Stimulated activated CD4-positive, alpha-beta T cell treated with anti-CD3 and anti-CD28 coated beads, Interleukin-12 subunit alpha, Interleukin-12 subunit beta, amount 100 ng/mL, for 48 hours (primary cell): ENCODE measurements at places on chromosomes 6 and 20.

DNA sequence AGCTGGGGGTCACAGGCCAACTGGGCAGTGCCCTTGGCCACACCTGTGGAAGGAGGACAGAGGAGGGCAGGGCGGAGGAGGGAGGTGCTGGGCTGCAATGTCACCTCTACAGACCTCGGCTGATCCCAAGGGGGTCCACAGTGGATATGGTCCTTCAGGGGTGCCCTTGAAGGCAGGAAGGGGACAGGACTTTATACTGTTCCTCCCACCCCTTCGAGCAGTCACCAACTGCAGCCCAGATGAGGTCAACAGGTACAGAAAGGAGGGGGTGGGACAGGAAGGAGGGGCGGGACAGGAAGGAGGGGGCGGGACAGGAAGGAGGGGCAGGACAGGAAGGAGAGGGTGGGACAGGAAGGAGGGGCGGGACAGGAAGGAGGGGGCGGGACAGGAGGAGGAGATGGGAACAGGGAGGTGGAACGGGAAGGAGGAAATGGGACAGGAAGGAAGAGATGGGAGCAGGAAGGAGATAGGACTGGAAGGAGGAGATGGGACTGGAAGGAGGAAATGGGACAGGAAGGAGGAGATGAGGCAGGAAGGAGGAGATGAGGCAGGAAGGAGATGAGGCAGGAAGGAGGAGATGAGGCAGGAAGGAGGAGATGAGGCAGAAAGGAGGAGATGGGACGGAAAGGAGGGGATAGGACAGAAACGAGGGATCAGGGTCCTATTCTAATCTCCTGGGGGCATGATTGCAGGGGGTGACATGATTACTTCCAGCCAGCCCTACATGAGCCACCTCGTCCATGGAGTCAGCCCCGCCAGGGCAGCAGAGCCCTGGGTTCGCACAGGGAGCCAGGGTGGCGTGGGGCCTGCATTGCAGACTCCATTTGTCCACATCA, 19.4 kb upstream of the MRGBP start:
- DNase-seq = peak; percentile 40

DNA sequence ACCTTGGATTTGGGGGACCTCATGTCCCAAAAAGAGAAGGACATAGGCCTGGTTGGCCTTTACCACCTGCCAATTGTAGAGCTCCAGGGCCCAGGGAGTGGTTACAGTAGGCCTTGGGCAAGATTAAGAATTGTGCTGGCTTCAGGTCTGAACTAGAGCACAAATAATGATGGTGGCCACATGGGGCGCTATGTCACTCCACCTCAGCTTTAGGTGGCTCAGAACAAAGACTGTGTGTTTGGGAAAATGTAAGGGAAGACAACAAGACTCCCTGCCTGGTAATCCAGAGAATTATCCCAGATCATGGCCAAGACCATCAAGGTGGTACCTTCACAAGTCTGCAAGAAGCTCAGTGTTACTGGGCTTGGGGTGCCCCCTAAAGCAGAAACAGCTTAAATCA, 224.9 kb upstream of the OPRM1 start:
- DNase-seq = no peak

DNA sequence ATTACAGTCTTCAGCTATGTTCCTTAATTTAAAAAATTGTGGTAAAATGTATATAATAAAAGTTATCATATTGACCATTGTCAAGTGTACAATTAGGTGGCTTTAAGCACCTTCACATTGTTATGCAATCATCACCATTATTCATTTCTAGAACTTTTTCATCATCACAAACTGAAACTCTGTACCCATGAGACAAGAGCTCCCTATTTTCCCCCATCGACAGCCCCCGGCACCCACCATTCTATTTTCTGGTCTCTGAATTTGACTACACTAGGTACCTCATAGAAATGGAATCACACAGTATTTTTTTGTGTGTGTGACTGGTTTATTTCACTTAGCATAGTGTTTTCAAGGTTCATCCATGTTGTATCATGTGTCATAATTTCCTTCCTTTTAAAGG, 39.7 kb upstream of the FYN start:
- no peak for DNase-seq

GRCh38 chr6:143210420-143210819, 149.7 kb downstream of the AIG1 start:
- DNase-seq = no peak

- no peak for DNase-seq
Observed at GRCh38 chr6:35381132-35381531, 38.8 kb downstream of the PPARD start.

- DNase-seq = no peak
Observed at GRCh38 chr6:62286470-62286843, 432 bp upstream of the KHDRBS2 start.

GRCh38 chr20:24164360-24164759, 175.8 kb upstream of the GGTLC1 start:
- peak; percentile 10 for DNase-seq

DNA sequence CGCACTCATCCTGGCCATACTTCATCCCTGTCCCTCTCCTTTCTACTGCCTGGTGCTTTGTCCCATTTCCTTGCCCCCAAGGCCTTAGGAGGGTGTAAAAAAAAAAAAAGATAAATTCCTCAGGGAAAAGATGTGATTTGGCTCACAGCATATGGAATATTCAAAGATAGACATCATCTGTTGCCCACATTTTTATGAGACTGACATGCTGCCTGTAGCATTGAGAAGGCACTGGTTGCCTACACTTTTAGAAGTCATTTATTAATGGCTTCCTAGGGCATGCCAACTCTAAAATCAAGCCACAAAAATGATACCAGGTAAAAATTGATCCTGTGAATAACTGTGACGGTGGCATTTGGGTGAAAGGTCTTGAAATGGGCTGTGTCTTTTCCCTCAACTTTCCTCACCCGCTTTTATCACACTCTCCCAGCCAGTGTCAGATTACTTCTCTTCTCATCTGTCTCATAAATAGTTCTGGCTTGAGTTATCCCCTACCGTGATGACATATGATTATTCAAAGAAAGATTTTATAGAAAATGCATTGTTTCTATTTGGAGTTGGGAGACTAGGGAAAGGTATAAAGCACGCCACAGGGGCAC, 139.4 kb downstream of the CARMIL1 start:
- DNase-seq = no peak

DNA sequence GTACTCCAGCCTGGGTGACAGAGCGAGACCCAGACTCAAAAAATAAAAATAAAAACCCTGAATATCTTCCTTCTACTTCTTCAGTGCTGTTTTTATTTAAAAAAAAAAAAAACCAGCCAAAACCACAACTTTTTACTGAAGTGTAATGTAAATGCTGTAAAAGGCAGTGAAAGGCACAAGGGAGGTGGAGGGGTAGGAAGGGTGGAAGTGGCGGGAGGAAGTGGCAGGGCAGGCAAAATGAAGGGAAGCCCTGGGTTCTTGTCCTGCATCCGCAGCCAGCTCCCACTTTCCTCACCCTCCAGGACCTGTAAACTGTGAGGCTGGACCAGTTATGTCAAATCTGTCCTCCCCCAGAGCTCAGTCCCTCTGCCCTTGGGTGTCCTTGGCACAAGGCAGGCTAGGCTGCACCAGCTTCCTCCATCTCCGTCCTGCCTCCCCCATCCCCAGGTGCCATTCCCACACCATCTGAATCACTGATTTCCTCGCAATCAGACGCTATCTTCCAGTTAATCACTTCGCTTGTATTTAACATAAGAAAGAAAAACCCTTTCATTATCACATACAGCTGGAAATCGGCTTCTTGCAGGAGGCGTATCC, 13.7 kb upstream of the PANK2 start:
- DNase-seq = no peak

DNA sequence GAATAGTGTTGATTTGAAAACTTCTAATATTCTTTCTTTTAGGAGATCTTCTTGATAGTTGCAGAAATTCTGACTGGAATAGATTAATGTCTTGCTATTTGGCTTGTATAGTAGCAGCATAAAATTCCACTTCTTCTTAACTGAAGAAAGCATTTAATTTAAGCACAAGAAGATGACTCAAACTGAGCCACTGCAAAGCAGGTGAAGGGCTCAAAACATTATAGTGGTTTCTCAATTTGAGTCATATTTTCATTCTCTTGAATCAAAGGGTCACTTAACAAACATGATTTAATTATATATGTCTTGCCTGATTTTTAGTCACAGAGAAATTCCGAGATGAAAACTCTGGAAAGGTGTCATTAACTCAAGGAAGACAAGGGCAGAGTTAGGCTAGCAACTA, 239.3 kb downstream of the ZNF217 start:
- DNase-seq = no peak

DNA sequence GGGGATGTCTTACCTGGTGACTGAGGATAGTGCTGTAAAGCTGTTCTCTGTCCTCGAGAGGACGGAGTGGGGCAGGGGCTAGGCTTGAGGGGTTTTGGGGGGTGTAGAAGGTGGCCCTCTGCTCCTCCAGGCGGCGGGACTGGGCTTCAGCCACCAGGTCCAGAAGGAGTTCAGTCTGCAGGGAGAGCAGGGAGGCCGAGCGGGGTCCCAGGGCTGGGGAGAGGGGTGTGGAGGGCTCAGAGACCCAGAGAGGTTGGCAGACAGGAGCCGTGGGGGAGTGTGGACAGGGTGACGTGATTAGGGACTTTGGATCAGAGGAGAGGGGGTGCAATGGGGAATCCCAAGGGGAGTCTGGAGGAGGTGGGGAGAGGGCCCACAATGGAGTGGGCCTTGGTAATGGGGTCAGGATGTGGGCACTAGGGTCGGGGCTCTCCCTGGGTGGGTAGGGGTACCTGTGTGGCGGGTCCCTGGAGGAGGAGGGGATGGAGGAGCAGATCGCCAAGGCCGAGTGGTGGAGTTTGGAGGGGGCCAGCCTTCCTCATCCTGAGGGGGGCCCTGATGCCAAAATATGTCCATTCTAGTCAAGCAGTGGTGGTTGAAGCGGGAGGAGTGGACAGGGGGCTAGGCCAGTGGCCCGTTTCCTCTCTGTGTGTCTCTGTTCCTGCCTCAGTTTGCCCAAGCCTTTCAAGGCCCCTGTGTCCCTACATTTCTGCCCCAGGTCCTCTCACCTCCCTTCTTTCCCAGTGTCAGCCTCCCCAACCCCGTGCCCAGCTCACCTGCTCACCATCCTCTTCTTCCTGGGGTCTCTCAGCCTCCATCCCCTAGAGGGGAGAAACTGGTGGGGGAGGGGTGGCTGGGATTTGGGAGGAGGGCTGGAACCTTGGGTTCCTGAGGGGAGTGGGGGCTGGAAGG, 491 bp downstream of the GPSM3 start:
- DNase-seq = no peak

DNA sequence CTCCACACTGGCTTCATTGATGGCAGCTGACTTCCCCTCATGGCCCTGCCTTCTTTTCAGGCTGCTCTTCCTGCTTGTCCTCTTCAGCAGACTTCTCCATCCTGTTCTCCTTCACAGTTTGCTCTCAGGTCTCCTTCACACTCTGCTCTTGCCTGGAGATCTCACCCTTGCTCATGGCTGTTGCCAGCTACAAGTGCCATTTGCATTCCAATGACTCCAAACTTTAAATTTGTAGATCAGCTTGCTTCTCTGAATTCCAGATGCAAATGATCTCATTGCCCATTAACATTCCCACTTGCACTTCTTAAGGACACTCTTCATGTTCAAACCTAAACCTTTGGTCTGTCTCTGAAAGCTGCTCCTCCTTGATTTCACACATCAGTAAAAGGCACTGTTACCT, 343.0 kb downstream of the QKI start:
- no peak for DNase-seq

- DNase-seq = no peak
Observed at GRCh38 chr20:37415118-37416085, 69.5 kb downstream of the SRC start.

GRCh38 chr20:48335308-48336050, 492.3 kb downstream of the PREX1 start:
- DNase-seq = no peak

- DNase-seq = no peak
Observed at GRCh38 chr6:166497087-166497899, 89.2 kb downstream of the RAMACL start.

- DNase-seq = no peak
Observed at GRCh38 chr6:26122005-26122388, 34.8 kb downstream of the HFE start.

DNA sequence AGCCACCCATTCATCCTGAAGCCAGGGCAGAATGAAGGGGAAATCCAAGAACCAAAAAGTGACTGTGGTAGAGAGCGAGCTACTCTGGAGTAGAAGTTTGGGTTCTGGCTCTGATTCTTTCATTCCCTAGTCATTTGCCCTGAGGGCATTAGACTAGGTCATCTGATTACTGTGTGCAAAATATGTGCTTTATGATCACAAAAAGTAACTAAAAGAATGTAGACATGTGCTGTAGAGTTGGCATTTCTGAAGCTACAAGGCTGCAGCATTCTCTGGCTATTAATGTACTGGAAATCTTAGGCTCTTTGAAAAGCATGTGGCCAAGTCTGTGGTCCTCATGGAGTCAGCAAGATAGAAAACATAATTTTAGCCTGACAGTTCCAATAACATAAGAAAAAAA, 94.2 kb downstream of the TBC1D7 start:
- DNase-seq = no peak

GRCh38 chr6:70668499-70668812, 773 bp downstream of the SMAP1 start:
- no peak for DNase-seq

DNA sequence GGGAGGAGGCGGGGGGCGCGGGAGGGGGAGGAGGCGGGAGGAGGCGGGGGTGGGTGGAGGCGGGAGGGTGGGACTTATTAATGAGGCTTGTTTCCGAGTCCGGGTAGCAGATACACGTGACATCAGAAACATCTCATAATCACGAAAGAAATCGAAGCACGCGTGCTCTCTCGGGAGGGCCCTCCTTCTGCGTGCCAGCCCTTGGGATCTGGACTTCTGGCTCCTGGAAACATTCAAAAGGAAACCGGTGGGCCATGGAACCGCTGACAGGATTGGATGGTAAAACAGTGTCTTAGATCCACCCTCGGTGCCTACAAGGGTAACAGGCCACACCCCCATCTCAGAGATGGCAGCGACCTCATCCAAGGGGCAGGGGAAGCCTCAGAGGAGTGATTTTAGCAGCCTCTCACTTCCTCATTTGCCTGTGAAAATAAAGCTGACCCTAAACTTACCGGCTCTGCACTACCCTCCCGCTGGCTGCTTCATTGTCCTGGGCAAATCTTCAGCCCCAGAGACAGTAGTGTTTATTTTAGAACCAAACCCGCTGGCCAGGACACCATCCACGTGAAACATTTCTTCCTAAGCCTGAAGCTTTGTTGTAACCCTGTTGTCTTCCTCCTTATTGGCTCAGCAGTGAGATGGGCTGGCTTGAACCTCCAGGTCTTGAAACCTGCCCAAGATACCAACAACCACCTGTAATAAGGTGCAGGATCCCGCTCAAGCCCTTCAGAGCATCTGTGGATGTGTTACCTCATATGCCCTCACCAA, 97.5 kb downstream of the PSMG4 start:
- DNase-seq = peak; percentile 13
